ENCODE measurements at places on chromosomes 5 and 9. TPM values are rescaled to one million over a fixed set of nuclear protein-coding genes. Genes with fewer than 3 reads are reported as not detected.
A peak's percentile ranks its signal among the peaks of the same experiment; 100 is the strongest.

Gene PHF24
- 0.54 TPM for total RNA-seq

GRCh38 chr9:89149726-89150125 is 28.9 kb downstream of the SHC3 start:
- DNase-seq, result peak; percentile 71

Gene ZNF483
- total RNA-seq, result 1.8 TPM

DNA sequence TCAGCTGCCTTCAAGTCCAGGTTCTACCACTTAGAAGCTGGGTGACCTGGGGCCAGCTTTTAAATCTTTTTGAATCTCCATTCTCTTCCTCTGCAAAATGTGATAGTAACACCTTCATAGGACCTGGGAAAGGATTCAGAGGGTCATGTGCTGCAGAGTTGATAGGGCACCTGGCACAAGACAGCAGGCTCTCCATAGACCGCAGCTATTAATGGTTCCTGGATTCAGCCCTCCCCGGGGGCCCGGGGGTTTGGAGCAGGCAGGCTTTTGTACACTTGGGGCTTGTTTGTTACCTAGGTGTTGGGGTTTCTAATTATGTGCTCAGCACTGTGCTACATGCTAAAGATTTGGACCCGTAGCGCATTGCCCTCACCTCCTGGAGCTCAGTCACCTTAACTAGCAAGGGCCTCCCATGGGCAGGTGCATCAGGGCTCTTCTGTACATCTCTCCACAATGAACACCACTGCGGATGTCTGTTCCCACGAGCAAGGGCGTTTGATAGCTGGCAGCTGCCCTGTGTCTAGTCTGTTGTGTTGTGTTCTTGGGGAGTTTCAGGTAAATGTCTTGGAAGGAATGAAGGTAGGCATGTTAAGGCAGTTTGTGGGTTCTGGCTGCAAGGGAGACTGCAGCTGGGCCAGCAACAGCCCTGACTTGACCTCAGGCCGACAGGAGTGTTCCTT is 12.1 kb downstream of the PRRC2B start:
- peak; percentile 42 for DNase-seq

Gene LURAP1L
- total RNA-seq, result 3.6 TPM

Gene CDH10
- total RNA-seq, result 0.11 TPM

GRCh38 chr5:147901599-147902039 is 4.7 kb downstream of the C5orf46 start:
- DNase-seq, result no peak

Gene DNAH5
- 0.71 TPM for total RNA-seq

Gene LRRC19
- total RNA-seq, result not detected

GRCh38 chr5:66144074-66144833 is at the start of gene SREK1:
Gene SREK1 (plus strand): TSS chr5:66144300. CDS start chr5:66144377, 77 bp downstream.
- DNase-seq, result peak; percentile 92

- DNase-seq, result no peak
These were observed 106.3 kb upstream of the SSBP2 start for GRCh38 chr5:81856948-81857928.

DNA sequence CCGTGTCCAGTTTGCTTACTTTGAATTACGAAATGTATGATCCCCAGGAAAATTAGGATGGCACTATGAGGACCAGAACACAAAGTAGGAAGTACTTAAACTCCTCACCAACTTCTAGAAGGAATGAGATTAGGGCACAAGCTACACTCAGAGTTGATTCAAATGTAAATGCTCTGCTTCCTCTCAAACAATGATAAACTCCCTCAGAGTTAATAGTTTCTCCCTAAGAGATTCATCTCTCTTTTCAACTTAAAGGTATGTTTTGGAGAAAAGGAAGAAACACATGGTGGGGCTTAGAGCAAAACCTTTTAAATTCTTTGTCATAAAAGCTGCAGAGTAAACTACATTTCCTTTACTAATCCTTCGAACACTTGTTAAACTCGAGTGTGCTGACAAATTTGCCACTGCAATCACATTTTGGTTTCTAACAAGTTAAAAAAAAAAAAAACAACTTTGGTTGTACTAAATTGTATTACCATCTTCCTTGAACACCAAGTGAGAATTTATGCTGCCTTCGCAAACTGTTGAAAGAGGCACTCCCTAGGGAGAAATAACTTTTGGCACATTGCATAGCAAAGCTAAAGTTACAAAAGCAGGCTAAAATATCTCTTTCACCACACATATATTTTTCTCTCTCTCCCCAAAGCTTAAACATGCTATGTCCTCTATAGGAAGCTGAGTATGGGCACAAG is 66.6 kb downstream of the DENND1A start:
- no peak for DNase-seq

DNA sequence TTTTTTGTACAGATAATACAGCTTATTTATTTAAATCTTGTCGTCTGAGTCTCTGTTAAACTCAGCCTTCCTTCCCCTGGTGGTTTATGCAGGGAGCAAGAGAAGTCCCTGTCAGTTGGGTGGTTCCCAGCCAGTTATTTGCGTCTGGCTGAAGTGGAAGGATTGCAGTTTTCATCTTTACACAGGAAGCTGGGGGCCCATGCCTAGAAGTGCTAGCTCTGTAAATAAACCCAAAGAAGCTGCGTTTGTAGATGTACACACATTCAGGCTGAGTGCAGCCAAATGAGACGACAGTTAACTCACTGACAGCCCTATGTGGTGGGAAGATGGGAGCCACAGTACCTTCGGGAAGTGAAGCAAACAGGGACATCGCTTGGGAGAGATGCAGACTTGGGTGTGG is 122.1 kb downstream of the SAXO1 start:
- no peak for DNase-seq

- DNase-seq, result no peak
These were observed 238.4 kb downstream of the ARRDC3 start for GRCh38 chr5:91144491-91145332.

Gene CAMK2A
- 0.04 TPM for total RNA-seq

Gene MEF2C
- 0.41 TPM for total RNA-seq

Gene PCDHGA12
- 3.5 TPM for total RNA-seq

Gene TMEM252
- not detected for total RNA-seq

DNA sequence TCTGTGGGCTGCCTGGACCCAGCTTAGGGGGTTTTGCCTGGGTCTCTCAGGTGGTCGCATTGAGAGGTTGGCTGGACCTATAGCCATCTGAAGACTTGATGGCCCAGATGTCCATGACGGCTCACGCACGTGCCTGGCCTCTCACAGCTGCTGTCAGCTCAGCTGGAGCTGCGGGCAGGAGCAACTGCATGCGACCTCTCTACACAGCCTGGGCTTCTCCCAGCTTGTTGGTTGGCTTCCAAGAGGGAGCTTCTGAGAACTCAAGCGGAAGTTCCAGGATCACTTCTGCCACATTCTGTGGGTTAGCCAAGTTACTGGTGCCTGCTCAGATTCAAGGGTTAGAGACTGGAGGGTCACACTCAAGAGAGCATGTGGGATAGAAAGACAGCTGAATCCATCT is 99.2 kb downstream of the DAPK1 start:
- DNase-seq, result no peak

Gene MSX2
- 4.0 TPM for total RNA-seq

Gene ROPN1L
- total RNA-seq, result 0.18 TPM

GRCh38 chr5:121702682-121703081 is 149.0 kb upstream of the FTMT start:
- DNase-seq, result no peak

GRCh38 chr9:116198344-116198743 is 44.8 kb downstream of the PAPPA start:
- peak; percentile 24 for DNase-seq

GRCh38 chr5:111227226-111227782 is 3.1 kb downstream of the CAMK4 start:
- no peak for DNase-seq

DNA sequence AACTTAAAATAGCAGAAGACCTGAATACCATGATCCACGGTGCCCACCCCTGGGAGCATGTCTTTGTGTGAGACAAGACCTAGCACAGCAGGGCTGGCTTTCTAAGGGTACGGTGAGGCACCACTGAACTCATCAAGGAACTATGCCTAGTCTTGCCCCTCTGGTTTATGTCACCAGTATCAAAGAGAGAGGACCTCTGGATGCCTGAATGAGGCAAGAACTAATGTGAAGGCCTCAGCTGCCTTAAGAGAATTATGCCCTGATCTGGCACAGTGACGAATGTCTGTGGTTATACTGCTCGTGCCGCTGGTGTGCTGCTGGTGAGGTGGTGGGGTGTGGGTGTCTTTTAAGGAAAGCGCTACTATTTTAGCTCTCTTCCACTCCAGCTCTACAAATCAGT is 23.0 kb downstream of the NREP start:
- peak; percentile 72 for DNase-seq

DNA sequence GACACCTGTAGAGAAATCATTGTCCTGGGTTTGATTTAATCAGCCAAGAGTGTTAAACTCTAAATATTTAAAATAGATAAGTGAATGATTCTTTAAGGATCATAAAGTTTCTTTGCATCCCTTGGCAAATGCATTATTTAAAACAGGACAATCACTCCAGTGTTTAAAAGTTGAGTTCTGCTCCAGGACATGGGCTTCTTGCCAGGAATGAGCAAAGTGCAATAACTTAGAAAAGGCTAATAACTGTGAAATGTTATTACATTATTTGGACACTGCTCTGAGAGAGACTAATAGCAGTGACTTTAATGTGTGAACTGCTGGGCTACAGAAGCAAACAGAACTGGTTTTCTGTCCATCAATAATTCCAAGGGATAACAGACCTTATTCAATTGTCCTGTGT is 283.3 kb downstream of the GABRB2 start:
- DNase-seq, result no peak

GRCh38 chr9:104780796-104781395 is 17.0 kb downstream of the NIPSNAP3B start:
- DNase-seq, result no peak

DNA sequence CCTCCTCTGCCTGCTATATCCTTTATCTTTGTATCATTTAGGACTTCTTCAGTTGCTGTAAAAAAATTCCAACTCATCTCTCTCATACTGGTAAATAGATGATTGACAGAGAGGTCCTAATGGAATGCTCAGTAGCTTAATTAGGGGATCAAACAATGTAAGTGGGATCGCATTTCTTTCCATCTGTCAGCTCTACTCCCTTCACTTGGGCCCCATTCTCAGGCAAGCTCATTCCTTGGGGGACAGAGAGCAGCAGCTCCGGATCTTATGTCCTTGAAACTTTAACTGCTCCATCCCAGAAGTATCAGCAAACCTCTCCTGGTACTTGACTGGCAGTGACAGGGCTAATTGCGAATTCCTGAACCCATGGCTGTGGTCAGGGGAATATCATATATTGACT is 146.7 kb downstream of the YTHDC2 start:
- DNase-seq, result no peak

GRCh38 chr5:174315471-174315870 is 270.0 kb downstream of the NSG2 start:
- DNase-seq, result no peak

DNA sequence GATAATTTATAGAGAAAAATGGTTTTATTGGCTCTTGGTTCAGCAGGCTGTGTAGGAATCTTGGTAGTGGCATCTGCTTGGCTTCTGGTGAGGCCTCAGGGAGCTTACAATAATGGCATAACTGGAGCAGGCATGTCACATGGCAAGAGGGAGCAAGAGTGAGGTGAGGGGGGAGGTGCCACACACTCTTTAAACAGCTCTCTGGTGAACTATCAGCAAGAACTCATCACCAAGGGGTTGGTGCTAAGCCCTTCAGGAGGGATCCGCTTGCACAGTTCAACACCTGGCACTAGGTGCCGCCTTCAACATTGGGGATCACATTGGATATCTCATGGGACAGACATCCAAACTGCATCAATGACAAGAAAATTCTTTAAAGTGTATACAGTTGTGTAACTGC is 10.5 kb downstream of the GPBP1 start:
- peak; percentile 29 for DNase-seq

Data from foreskin keratinocyte (primary cell).